ENCODE measurements at places on chromosomes 4 and X.
A peak's percentile ranks its signal among the peaks of the same experiment; 100 is the strongest.

DNA sequence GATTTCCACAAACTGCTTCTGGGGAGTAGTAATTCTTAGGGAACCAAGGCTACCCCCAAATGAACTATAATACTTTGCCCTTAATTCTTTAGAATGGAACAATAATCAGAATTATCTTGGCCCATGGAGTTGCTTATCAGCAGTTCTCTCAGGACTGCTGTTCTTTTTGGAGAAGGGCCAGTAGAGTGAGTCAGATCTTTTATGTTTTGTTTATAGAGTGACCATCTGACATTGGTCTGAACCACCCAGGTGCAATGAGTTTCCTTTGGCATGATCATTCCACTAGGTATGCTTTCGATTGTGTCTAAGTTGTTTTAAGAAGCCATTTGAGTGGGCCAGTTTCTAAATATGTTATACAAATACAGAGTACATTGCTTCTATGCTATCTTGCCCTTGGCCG, 31.8 kb downstream of the PRRG1 start:
- no peak for DNase-seq

DNA sequence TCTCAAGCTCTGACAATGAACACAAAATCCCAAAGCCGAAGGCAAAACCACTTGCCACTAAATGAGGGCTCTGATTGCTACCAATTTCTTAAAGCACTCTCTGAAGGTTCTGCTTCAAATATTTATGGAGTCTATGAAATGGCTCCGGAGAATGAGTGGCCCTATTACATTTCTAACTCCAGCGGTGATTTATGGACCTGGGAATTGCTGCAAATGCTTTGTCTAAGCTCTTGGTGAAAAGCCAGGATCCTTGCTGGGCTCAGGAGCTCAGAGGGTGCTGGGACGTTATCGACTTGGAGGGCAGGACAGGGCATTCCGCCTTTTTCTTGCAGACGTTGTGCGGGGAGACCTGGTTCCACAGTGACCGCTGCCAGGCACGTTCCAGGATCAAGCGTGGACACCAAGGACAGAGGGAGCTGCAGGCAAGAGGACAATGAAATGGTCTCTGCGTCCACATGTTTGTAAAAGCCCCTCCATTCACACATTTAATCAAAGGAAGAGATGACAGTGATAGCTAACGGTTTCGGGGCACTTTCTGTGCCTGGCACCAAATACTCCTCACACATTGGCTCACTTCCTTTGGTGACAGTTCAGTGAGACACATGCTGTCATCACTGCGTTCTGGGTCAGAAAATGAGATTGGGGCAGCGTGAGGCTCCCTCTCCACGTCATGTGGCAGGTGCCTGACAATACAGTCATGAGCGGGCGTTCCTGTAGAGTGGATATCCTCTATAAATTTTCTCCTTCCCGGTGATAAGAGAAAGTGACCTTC, 58.8 kb downstream of the C4orf50 start:
- no peak for DNase-seq

GRCh38 chr4:76738086-76738931, 159.6 kb downstream of the SOWAHB start:
- DNase-seq, result no peak

- no peak for DNase-seq
Measured at GRCh38 chr4:85496126-85496849, 21.3 kb downstream of the ARHGAP24 start.

- peak; percentile 76 for DNase-seq
Measured at GRCh38 chr4:6974138-6974848, 64.7 kb downstream of the TBC1D14 start.

GRCh38 chr4:77010841-77011354, 61.3 kb downstream of the SEPTIN11 start:
- DNase-seq, result no peak

DNA sequence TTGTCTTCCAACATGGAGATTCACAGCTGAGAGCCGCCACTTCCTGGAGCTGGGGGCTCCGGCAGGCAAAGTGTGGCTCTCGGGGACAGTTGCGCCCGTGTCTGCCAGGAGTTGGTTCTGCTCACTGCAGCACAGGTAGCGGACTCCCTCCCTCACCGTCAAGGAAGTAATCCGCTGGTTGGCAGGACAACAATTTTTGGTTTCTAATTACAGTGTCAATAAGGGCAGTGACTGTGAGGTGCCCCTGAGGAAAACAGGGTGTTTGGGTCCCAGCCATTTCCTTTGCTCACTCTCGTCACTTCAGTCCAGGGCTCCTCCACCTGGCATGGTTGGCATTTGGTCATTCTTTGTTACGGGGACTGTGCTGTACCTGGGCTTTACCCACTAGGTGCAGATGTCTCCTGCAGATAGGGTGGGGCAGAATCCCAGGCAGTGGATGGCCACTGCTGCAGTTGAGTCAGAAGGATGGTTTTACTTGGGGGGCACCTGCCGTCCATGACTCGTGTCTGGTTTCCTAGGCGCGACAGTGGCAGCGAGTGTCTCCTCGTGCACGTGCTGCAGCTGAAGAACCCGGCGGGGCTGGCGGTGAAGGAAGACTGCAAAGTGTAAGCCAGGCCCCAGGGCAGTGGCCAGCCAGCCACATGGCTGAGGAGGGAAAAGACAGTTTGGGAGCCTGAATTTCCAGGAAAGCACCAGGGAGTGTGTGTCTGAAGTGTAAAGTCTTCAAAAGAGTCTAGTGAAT, 32.1 kb upstream of the CLCN4 start:
- no peak for DNase-seq

- no peak for DNase-seq
Measured at GRCh38 chr4:71269233-71269632, 69.6 kb upstream of the SLC4A4 start.

DNA sequence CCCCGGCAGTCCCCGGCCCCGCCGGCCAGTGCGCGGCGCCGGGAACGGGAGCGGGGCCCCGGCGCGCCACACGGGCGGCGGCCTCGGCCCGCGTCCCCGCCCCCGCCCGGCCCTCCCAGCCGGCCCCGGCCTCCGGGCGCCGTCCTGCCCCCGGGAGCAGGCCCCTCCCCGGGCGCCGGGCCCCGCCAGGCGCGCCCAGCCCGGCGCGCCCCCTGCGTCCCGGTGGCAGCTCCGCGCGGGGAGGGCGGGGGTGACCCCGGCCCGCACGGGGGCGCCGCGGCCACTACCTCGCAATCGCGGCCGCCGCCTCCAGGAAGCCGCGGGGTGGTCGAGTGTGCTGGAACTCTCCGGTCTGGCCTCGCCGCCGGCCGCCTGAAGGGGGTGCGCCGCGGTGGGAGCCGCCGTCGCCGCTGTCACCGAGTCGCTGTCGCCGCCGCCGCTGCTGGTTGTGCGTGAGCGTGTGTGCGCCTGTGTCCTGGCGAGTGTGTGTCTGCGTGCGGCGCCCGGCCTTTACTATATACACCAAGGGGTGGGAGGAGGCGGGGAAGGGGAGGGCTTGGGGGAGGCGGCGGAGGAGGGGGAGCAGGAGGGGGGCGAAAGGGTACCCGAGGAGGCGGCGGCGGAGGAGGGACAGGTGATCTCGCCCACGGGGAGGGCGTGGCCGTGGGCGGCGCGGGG, at the start of gene RAI2:
Gene RAI2, minus strand, starts transcription at position 488 of the 678 bp plus-strand sequence. CDS start 59,288 bp downstream, outside the sequence.
- peak; percentile 34 for DNase-seq

DNA sequence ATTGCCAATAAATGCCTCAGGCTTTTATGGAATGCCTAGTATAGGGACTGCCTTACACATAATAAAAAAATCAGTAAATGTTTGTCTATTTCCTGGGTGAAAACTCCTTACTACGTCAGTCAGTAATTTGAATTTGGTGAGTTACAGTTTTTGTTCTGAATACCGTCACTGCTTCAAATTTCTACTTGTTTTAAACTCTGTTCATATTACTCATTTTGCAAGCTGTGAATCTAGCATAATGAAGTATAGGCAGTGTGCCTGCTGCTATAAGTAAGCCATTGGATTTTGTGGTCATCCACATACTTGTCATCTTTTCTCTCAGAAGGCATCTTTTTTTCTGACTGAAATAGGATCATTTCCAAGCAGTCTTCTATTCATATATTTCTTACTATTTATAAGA, 43.1 kb downstream of the SYNPO2 start:
- no peak for DNase-seq

GRCh38 chrX:134849390-134849789, 141.4 kb upstream of the SMIM10 start:
- no peak for DNase-seq

DNA sequence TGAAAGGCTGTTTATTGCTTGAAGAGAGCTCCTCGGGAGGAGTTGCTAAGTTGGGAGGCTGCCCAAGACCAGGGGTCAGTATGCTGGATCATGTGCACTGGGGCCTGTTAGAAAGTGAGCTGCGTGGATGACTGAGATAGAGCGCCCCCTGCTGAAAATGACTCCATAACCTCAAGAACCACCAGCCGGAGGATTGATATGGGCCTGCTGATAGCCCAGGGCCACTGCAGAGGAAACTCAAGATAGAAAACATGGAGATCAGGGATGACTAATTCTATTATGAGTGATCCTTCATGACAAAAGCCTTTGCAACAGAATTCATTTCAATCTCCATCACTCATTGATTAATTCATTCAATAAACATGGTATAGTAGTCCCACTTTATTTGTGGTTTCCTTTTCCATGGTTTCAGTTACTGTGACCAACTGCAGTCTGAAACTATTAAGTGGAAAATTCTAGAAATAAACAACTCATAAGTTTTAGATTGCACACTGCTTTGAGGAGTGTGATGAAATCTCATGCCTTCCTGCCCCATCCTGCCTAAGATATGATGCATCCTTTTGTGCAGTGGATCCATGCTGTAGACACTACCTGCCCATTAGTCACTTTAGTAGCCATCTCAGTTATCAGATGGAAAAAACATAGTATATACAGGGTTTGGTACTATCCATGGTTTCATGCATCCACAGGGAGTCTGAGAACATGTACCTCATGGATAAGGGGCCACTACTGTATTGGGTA, 126.7 kb upstream of the MBNL3 start:
- peak; percentile 46 for DNase-seq

GRCh38 chrX:68697465-68698125, 50.1 kb downstream of the STARD8 start:
- DNase-seq, result no peak

DNA sequence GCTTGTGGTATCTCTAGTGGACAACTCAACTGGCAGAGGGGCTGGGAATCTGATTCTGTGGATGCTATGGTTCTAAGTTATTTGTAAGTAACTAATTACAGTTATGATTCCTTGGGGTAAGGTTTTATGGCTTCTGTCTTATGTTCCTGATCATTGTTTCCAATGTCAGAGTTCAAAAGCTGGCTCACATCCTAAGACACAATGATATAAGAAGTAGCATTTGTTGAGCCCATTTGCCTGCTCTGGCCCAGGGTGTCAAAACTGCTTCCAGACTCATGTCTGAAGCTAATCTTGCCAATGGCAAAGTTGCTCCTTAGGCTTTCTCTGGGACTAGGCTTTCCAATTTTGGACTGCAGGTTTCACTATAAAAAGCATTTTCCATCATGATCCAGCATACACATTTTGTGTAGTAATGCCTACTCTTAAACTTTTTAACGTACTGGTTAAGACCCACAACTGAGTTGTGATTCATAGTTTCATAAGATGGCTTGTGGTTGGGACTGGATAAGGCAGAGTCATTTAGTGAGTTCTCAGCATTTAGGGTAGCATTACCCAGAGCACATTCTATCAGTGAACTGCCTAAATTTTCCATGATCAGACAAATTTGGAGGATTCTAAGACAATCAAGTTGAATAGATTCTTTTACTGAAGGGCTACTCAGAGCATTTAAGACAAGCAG, 50.0 kb downstream of the CCNI start:
- DNase-seq, result no peak

DNA sequence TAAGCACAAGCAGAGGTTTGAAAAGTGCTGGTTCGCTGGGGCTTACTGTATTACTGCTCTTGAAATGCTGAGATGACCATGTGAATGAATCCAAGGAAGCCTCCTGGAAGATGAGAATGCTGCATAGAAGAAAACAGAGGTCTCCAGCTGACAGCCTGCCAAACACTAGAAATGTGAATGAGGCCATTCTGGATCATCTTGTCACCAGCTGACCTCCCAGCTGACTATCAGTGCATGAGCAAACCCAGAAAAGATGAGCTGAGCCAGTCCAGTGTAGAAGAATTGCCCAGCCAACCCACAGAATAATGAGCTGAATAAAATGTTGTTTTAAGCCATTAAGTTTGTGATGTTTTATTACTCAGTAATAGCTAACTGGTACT, 49.1 kb upstream of the DYNLT3 start:
- no peak for DNase-seq
